ENCODE measurements at places on chromosomes 2 and 18.

DNA sequence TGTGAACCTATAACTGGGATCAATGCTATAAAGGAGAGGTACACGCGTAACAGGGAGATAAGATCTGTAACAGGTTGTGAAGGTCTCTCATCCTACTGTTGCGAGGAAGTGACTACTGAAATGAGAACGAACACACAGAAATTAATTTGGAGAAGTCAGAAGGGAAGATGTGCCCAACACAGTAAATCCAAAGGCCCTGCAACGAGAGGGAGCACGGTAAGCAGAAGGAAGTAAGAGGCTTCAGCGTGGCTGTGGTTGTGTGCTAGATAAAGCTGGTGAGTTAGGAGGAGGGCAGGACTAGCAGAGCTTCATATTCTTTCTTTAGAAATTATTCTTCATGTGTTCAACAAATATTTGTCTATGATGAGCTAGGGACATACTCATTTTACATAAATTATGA lies 2.5 kb upstream of the ATG16L1 start:
- DNase-seq, result no peak

DNA sequence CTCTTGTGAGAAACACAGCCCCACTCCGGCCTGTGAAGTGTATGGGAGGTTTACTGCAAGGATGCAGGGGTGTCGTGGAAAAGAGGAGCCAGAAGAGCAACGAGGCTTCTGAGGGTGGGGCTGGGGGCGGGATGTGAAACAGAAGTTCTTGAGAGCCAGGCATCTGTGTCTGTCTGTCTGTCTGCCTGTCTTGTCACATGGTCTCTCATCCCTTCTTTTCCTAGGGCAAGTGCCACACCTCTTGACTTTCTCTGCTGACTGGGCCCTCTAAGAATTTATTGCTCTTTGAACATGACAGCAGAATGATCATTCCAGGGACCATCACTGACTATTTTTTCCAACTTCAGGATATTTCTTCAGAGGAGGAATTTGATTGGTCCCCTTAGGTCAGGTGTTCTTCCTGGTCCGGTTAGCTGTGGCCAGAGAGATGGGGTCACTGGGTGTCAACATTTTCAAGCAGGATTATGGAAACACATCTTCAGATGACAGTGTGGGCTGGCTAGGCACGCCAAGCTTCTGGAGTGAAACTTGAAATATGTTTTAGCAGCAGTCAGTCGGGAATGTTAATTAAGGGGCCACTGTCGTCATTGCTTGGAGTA lies 131.0 kb downstream of the FHOD3 start:
- no peak for DNase-seq

GRCh38 chr2:22694856-22695255 lies 690.1 kb upstream of the KLHL29 start:
- DNase-seq, result no peak

GRCh38 chr2:22807872-22808271 lies 577.1 kb upstream of the KLHL29 start:
- no peak for DNase-seq

DNA sequence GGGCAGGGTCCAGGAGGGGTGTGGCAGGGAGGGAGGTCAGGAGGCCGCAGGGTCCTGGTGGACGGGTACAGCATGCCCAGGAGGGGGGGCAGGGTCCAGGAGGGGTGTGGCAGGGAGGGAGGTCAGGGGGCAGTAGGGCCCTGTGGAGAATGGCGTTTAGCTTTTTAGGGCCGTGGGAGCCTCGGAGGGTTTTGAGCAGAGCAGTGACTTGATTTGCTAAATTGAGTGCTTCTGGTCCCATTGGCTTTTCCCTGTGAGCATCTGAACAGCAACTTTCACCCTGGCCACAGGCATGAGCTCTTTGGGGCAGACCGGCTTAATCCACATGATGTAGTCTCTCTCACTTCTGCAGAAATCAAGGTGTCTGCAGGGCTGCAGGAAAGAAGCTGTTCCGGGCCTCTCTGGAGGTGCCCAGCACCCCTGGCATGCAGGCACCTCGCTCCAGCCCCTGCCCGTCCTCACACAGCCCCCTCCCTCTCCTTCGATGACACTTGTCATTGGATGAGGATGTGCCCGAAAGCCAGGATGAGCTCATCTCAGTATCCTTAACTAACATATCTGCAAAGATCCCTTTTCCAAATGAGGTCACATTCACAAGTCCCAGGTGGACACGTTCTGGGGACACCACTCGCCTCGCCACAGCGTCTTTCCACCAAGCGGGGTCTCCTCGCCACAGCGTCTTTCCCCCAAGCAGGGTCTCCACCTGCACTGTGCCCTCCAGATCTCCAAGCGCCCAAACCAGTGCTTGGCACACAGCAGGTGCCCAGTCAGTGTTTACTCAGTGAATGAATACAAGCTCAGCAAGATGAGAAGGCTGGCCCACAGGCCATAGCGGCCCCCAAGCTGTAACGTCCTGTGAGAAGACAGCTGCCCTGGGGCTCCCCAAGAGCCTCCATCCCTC lies 94.0 kb downstream of the NDUFA10 start:
- no peak for DNase-seq

DNA sequence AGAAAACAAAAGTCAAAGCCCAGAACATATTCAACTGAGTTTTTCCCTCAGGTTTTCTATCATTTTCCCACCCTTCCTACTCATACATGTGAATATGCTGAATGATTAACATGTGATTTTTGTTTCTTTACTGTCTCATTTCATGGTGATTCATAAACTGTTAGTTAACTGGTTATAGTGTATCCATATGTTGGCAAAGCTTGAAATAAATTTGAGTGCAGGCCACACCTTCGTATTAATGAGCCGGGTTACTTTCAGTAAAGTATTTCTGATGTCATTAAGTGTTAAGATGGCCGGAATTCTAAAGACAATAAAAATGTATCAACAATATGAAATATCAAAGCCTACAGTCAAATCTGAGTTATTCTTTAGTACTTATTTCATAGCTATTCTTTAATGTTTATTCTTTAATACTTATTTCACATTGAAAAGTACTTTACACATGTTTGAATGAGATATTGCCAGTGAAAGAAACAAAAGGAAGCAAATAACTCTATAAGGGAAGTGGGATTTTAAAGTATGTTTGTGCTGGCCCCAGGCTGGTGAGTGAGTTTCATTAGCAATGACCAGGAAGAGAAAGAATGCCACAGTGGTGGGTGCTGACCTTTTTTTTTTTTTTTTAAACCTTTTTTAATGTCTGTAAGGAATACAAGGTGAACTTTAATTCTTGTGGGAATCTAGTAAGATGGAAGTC lies 178.6 kb downstream of the NEDD4L start:
- DNase-seq, result no peak

DNA sequence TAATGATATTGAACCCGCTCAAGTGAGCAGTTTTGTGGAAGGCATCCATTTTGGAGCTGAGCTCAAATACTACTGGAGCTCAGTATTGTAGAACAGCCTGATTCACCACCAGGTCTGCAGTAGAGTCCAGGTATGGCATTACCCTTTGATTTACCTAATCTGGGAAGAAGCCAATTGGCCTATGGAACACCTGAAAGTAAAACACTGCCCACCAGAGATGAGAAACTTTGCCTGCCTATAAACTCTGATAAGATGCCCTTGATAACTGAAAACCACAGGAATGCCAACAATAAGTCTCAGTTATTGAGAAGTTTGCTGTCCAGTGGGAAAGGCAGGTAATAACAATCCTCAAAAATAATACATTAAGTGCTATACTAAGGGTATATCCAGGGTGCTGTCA lies 25.5 kb upstream of the TDRD15 start:
- DNase-seq, result no peak

- DNase-seq, result no peak
Measured at GRCh38 chr2:57434441-57434840, 612.2 kb upstream of the VRK2 start.

- no peak for DNase-seq
Measured at GRCh38 chr2:152336119-152336853, 1.3 kb downstream of the FMNL2 start.

- DNase-seq, result no peak
Measured at GRCh38 chr2:233542507-233542906, 24.1 kb downstream of the USP40 start.

GRCh38 chr2:239602290-239603282 lies 201.8 kb upstream of the HDAC4 start:
- no peak for DNase-seq

- no peak for DNase-seq
Measured at GRCh38 chr2:32427672-32428610, 71.1 kb downstream of the BIRC6 start.

- DNase-seq, result no peak
Measured at GRCh38 chr2:39666491-39667101, 879 bp downstream of the TMEM178A start.

DNA sequence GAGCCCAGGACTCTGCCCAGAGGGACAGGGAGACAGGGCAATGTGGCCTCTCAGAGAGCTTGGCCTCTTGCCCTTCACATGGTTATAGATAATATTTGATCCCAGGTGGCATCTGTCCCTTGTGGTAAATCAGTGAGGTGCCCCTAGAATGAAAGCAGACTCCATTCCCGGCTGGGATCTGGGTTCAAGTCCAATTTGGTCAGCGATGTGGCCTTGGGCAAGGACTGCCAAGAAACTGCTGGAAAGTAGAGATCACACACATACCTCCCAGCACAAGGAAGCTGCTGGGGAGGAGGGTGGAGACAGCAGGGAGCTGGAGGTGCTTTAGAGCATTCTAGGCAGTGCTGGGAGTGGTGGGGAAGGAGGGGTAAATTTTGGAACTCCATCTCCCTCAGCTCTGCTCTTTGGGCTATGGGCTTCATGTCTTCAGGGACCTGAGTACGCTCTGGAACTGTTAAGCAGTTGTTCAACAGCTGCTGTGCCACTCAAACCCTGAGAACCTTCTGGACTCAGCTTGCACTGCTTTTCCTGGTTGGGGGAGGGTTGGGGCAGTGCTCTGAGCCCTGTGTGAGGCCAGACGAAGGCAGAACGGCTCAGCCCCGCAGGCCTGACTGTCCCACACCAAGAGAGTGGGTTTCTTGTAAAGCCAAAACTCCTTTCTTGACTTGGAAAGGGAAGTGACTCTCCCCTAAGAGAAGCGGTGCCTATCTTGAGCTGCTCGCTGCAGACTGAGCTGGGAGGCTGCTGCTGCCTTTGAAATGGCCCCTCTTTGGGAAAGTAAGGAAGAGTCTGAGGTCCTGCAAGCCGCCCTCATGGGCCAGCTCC lies 23.0 kb downstream of the INPP5D start:
- DNase-seq, result no peak

DNA sequence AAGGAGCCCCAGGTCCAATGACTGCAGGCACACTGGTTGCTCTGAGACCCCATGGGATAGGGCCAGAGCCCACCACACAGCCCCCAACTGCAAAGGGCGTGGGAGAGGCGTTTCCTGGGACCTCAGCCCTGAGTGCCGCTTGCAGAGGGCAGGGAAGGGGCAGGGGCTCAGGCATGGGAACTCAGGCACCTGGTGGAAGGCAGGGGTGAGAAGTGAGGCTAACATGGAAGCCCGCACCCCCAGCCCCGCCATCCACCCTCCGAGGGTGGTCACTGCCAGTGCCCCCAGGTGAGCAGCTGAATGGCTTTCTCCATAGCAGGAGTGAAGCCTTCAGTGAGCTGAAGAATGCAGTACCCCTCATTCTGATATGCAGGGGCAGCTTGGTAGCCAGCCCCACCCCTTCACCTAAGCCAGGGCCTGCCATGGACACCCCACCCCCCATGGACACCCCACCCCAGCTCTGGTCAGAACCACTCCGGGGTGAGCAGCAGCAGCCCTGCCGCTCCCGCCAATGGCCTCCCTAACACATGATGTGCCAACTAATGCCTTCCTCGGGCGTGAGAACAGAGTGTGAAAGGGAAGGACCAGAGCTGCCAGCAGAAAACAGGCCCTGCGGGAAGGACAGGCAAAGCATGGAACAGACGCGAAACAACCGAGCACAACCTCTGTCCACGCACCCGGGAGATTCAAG lies 6.6 kb downstream of the KIF1A start:
- DNase-seq, result no peak

- DNase-seq, result peak; percentile 58
Measured at GRCh38 chr2:190649035-190649797, at the start of gene NAB1. NAB1 (plus strand) TSS chr2:190649083; CDS start chr2:190659177, 10,094 bp downstream.

- no peak for DNase-seq
Measured at GRCh38 chr2:120750488-120751210, 15.0 kb downstream of the GLI2 start.

- no peak for DNase-seq
Measured at GRCh38 chr2:70029814-70030409, 57.4 kb upstream of the PCBP1 start.

Data from stimulated activated CD4-positive, alpha-beta T cell treated with anti-CD3 and anti-CD28 coated beads, Interleukin-4, amount 100 ng/mL, for 4 hours (primary cell).